ENCODE measurements at places on chromosomes 2 and 18.

DNA sequence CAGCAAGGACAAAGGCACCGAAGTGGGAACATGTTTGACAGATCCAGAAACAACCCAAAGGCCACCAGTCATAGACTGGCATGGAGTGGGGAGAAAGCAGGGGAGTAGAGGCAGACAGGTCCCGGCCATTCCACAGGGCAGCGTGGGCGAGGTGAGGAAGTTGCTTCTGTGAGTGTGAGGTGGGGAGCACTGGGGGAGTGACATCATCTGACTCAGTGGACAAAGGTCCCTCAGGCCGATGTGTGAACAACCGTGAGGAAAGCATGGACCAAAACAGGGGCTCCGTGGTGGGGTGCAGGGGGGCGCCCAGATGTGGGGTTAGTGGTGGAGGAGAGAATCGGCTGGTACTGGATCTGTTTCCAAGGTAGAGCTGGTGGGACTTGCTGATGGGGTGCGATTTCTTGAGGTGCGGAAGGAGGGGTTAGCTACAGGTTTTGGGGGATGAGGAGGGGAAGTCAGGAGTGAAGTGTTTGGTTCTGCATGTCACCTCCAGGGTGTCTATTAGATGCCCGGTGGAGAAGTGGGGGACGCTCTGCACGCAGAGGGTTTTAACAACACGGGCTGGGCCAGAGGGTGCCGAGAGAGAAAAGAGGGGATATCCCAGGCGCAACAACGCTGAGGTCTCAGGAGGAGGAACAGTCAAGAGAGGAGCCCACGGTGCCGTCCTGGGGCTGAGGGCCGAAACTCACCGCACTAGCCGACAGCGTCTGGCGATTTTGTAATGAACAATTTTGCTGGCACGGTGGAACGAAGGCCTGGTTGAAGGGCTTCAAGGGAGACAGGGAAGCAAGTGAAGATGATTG is 2.5 kb upstream of the SFT2D3 start:
- DNase-seq, result no peak

DNA sequence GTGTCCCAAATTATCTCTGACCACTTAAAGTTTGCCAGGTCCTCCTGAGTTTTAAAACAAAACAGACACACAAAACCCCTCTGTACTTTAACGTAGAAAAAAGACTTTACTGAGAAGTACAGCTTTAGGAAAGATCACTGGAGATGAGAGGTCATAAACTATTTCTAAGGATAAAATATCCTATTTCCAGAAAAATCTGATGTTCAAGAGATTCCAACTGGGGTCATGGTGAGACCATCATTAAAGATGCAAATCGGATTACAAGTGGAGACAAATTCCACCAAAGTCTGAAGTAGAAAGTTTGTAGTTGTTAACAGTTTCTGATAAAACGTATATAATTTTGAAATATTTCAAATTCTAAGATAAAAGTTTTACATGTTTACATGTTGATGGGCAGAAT is 241.6 kb downstream of the TCF4 start:
- no peak for DNase-seq

DNA sequence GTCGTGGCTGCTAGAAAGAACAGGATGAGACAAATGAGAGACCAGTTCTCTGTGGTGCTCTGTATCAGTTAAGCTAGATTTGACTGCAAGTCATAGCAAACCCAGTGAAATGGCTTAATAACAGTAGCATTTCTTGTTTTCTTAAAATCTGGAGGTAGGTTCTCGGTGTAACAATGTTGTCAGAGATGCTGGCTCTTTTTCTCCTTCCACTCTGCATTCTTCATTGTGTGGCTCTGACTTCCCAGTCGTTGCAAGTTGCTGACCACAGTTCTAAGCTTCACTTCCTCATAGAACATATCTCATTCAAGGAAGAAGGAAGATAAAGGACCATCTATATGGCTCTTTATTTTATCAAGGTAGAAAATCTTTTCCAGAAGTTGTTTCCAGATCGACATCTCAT is 7.9 kb upstream of the CKAP2L start:
- no peak for DNase-seq

- no peak for DNase-seq
Measured at GRCh38 chr2:32278478-32278853, 762 bp downstream of the YIPF4 start.

DNA sequence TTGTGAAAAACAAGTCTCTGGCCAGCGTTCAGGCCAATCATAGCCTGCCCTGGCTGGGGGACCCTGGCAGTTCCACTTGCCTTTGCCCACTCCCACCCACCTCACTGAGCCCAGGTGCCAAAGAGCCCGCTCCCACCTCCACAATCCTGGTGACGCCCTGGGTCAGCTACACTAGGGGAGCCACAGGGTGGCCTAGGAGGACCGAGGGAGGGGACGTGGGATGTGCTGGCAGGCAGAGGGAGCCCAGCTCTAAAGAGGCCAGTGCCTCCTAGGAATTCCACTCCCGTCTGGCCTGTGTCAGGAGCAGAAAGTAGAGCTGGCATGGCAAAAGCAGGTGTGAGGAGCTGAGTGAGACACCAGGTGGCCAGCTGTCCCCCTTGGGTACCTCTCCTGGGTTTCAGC is 49.3 kb downstream of the TNS1 start:
- no peak for DNase-seq

All from lung microvascular endothelial cell (primary cell).